ENCODE measurements at places on chromosomes 1 and 21.
A peak's percentile ranks its signal among the peaks of the same experiment; 100 is the strongest.

DNA sequence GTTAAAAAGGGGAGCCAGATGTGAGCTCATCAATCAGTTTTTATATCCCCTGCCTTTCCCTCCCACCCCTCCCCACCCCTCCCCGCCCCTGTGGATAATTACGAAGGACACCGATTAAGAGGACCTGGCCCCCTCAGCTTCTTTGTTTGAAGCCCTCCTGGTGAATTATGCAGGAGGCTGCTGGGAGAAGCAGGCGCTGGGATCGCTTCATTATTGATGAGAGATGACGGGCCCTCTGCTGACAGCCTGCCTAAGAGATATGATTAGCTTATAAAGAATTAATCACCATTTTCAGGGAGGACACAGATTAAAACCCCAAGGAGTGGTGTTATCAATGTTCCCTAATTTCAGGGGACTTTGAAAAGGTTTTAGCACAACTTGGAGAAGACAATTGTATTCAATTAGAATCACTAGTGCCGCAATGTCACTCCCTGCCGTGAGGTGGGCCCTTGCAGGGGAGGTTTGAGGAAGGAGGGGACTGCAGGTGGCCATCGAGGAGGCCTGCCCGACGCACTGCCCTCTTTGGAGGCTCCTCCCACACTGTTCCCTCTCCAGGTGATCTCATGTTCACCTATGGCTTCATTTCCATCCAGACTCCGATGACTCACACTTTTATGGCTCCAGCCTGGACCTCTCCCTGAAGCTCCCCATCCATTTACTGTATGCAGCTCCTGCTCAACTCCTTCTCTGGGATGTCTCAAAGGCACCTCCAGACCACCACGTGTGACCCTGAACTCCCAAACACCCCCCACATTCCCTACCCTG lies 67.0 kb upstream of the KLHDC7A start:
- no peak for DNase-seq

DNA sequence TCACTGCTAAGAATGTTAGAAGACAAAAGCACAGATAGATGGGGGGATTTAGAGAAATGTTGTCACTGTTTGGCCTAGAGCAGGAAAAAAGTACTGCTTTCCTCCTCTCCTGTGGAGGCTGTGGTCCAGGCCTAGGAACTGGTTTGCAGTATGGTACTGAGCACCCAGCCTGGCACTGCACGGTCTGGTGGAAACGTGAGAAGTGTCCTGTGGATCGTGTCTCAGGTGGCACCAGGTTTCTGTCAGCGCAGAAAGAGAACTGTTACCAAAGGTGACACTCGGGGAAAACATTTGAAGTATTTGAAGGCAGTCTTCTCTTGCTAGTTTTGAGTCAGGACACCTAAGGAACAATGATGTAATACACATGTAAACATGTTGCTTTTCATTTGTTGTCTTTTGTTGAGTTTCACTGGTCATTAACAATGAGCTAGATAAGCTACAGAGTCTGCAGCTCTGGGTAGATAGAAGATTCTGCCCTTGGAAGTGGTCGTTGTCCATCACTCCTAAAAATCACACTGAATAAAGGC lies 63.0 kb downstream of the B3GALNT2 start:
- no peak for DNase-seq

DNA sequence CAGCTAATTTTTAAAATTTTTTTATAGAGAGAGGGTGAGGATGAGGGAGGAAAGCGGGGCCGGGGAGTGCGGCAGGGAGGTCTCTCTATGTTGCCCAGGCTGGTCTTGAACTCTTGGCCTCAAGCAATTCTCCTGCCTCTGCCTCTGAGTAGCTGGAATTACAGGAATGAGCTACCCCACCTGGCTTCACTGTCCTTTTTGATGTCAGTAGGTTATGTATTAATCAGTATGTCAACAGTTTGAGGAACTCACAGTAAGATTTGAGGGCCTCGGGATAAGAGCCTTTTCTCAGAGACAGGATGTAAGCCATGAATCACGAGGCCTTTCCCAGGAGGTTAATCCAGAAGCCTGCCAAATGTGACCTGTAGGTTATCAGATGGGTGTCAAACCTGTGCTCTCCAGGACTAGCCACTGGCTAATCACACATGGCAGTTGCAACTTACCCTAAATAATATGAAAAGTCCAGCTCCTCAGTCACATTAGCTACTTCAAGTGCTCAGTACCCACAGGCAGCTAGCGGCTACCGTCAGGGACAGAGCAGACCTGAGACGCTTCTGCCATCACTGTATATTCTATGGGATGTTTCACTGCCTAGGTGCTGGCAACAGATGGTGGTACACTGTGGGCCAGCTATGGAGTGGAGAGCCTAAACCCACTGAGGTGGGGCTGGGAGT lies 33.1 kb downstream of the TRIM67 start:
- no peak for DNase-seq

- DNase-seq = no peak
These were observed 619.5 kb downstream of the MATN1 start for GRCh38 chr1:30103708-30104411.

GRCh38 chr1:53637511-53638359 lies 101.2 kb downstream of the GLIS1 start:
- no peak for DNase-seq

- DNase-seq = no peak
These were observed 8.4 kb downstream of the SMIM1 start for GRCh38 chr1:3780901-3781300.

- no peak for DNase-seq
These were observed 142.5 kb upstream of the FGGY start for GRCh38 chr1:59154401-59154800.

- no peak for DNase-seq
These were observed 19.2 kb upstream of the TBX15 start for GRCh38 chr1:119007339-119007669.

- DNase-seq = no peak
These were observed 49.4 kb upstream of the A3GALT2 start for GRCh38 chr1:33370301-33370700.

GRCh38 chr1:203278082-203278884 lies 27.0 kb upstream of the BTG2 start:
- DNase-seq = no peak

DNA sequence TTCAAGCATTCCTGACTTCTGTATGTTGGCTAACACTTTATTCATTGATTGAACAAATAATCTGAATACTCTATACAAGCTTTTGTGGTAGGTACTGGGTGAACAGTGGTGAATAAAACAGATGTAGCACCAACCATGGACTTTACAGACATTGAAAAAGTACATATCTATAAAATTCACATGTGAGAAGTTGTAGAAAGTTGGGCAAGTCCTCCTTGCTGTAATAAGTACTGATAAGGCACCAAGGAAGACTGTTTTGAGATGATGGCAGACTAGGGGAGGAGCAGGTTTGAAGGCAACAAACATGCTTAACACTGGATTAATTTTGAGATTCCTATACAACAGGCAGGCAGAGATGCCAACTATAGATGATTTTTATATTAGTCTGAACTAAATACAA lies 42.4 kb downstream of the RNF2 start:
- no peak for DNase-seq

DNA sequence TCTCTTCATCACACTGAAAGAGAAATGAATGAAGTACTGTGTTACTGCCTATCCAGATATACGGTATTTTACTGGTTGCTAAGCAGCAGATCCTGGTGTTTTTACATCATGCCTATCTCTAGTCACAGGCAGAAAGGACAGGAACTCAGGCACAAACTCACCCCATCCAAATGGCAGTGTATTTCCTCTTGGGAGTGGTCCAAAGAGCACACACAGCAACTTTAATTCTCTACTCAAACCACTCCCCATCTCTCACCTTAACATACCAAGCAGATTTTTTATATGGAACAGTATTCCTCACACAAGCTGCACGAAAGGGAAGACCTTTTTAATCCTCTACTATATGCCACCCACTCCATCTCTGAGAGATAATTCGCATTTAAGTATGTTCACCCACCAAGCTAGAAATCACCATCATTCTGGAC lies 27.3 kb downstream of the EIF4G3 start:
- DNase-seq = no peak

- no peak for DNase-seq
These were observed 543.0 kb upstream of the DAB1 start for GRCh38 chr1:57966751-57967406.

DNA sequence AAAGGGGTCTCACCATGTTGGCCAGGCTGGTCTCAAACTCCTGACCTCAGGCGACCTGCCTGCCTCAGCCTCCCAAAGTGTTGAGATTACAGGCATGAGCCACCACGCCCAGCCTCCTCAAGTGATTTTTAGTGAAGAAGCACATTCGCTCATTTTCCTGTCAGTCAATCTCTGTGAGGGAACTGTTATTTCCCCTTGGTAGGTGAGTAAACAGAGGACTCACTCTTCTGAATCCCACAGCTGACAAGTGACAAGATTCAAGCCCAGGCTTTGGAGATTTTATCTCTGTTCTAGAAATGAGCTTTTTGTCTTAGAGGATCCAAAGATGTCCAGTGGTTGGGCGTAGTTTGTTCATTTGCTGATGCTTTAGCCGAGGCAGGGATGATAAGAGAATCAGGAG lies 43.9 kb upstream of the TACSTD2 start:
- DNase-seq = no peak

GRCh38 chr1:184605941-184606340 lies 148.7 kb downstream of the EDEM3 start:
- no peak for DNase-seq

DNA sequence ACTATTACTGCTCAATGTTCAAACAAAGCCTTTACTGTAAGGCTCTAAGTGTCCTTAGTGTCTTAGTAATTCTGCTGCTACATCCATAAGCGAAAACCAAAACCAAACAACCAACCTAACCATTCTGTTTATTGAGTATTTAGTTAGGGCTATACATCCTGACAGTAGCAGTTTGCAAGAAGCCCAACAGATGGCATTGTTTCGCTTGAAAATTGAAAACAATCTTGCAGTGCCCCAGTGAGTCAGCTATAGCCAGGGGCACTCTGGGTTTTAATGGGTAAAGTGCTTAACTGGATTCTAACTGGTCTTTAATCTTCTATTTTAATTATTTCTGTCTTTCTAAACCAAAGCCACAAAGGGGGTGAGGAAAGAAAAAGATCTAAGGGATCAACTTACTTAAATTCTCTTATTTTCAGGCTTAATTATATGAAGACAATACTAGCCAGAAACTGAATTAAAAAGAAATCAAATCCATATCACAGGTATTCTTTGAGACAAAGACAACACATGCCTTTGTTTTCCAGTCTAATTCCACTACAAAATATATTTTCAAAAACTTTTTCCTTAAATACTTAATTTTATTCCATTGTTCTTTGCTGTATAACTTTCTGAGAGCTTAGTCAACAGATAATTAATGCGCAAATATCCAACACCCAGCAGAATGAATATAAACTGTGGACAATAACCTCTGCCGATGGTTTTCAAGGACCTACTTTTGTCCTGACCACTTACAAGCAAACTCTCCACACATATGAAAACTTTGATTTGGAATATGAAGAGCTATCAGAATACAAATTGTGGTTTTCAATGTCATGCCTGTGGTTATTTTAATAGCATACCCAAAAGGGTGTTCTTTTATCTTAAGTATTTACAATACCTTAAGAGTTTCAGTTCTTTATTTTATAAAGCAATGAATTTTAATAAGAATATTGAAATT lies 15.2 kb downstream of the POGZ start:
- peak; percentile 66 for DNase-seq

DNA sequence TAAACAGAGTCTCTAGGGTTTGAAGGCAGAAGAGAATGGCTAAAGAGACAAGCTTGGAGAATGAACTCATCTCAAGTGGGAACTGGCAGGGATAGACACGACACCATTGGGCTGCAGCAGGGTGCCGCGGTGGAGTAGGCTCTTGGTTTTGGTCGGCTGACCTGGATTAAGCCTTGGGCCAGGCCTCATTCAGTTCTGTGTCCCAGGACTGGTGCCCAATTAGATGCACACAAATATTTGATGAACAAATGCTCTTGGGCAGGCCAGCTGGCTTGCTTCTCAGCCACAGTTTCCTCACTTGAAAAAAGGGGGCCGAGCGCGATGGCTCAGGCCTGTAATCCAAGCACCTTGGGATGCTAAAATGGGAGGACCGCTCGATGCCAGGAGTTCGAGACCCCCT lies 53.4 kb upstream of the CITED4 start:
- DNase-seq = no peak

DNA sequence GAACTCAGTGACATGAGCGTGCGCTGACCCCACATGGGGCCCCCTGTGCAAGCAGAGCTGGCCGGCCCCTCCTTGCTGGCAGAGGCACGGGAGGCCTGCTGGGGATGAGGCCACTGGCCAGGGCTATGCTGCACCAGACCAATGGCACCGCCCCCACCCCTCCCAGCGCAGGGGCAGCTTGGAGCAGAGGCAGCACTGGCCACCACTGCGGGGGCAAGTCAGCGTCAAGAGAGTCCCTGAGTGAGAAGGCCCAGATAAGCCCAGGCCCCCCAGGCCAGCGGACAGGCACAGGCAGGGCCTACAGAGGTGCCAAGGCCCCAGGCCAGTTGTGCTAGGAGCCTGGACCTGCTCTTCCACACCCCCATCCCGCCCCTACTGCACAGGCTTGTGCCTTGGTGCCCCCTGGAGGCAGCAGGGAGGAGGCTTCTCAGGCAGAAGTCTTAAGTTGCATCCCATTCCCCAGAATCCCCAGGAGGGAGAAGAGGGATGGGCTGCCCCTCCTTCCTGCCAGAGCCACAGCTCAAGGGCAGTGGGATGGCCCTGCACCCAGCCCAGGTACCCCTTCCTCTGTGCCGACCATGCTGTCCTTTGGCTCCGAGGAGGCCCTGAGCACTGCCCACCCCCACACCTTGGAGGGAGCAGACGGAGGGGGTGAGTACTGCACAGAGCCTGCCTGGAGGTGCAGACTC lies 35.8 kb downstream of the EPHX1 start:
- DNase-seq = peak; percentile 86

GRCh38 chr1:39622427-39622826 lies 17.0 kb downstream of the HEYL start:
- DNase-seq = no peak

DNA sequence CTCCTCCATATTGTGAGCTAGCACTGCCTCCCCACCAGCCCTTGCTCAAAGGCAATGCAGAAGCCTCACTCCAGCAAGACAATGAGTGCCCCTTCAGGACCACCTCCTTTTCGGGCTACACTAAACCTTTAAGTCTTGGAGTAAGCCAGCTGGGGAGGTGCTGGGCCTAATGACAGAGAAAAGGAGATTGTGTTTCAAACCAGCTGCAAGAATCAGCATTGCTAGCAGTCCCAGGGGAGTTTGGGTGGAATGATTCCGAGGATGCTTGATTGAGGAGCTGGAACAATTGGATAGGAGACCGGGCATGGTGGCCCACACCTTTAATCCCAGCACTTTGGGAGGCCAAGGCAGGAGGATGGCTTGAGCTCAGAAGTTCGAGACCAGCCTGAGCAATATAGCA lies 54.1 kb upstream of the GPR37L1 start:
- no peak for DNase-seq

GRCh38 chr1:51628715-51629590 lies 12.1 kb downstream of the OSBPL9 start:
- no peak for DNase-seq

- DNase-seq = no peak
These were observed 31.6 kb downstream of the CAPZB start for GRCh38 chr1:19453741-19454201.

DNA sequence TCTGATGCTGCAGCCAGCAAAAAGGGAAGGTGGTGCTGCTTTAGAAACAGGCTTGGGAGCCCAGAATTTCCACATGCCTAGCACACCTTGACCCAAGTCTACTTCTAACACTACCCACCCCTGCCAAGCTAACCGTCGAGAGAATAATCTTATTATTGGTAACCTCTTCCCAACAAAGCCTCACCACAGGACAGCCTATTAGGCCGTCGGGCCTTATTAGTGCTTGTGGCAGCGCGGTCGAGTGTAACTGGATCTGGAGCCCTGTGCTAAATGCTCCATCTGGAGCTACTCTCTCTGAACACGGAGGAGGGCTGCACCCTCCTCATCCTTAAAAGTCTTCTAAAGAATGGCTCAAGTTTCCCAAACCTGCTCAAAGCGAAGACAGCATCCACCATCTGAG lies 165.5 kb upstream of the NFIA start:
- no peak for DNase-seq
